ENCODE measurements at places on chromosomes 6 and 20.

DNA sequence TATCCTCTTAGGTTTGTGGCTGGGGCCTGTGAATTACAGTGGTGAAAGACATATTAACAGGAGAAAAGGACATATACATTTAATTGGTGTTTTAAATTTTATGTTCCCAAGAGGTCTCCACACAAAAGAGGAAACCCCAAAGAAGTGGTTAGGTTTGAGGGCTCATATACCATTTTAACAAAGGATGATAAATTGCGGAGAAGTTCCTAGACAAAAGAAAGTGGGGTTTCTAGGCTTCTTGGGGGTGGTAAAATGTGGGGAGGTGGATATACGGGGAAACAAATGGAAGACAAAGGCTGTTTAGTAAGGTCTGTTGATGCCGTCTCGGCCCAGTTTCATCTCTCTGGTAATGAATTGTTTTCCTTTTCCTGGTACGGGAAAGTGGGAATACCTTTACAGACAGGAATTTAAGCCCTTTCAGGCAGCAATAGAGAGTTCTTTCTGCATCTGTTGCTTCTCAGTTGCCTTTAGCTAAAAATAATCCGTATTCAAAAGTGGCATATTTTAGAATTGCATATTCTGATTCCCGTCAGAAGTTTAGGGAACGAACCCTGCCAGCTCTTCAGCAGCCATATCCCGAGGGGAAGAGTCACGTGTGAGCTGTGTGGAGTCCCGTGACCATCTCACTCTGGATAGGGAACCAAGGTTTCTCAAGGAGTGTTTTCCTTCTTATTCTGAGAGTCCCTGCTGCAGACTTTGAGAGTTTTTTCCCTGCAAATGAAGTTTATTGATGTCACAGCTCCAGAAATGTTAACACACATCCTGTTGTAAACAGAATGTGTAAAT is 104.4 kb downstream of the RPP40 start:
- DNase-seq = no peak

- DNase-seq = no peak
These were observed 48.1 kb downstream of the KCNS1 start for GRCh38 chr20:45052698-45053429.

DNA sequence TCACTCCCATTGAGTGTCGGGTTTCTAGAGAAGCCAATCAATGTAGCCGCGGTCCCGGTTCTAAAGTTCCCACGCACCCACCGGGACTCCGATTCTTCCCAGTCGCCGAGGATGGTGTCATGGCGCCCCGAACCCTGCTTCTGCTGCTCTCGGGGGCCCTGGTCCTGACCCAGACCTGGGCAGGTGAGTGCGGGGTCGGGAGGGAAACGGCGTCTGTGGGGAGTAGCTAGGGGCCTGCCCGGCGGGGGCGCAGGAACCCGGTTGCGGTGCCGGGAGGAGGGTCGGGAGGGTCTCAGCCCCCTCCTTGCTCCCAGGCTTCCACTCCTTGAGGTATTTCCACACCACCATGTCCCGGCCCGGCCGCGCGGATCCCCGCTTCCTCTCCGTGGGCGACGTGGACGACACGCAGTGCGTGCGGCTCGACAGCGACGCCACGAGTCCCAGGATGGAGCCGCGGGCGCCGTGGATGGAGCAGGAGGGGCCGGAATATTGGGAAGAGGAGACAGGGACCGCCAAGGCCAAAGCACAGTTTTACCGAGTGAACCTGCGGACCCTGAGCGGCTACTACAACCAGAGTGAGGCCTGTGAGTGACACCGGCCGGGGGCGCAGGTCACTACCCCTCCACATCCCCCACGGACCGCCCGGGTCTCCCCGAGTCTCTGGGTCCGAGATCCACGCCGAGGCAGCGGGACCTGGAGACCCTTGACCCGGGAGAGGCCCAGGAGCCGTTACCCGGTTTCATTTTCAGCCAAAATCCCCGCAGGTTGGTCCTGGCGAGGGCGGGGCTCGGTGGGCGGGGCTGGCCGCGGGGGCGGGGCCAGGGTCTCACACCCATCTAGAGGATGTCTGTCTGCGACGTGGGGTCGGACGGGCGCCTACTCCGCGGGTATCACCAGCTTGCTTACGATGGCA is 35.2 kb upstream of the HLA-G start:
- DNase-seq = peak; percentile 70

- DNase-seq = no peak
These were observed 146.2 kb downstream of the TBX18 start for GRCh38 chr6:84618046-84618752.

DNA sequence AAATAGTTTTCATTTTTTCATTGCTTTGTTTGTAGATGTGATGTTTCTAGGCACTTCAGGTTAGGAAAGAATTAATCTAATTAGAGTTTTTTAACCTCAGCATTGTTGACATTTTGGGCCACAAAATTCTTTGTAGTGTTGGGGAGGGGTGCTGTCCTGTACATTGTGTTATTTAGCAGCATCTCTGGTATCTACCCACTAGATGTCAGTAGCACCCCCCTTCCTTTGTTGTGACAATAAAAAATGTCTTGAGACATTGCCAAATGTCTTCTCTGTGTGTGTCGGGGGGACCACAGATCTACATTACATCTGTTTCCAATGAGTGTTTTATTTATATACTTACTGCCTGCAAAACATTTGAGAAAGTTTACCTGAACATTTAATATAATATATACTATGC is 45.6 kb downstream of the EYA4 start:
- DNase-seq = peak; percentile 54

DNA sequence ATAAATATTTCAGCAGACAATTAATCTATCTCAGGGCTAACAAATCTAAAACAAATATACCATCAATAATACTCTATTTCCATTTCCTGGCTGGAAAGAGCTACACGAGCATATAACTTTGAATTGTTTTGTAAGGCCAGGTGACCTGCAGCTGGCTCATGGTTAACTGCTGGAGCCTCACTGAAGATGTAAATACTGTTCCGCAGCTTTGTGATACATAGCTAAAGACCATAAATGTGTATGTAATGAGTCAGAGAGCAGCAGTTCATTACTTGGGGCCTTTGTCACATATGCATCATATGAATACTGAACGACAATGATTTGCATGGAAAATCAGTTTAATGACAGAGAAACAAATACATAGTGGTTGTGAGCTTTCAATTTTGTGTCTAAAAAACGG is 109.4 kb upstream of the CCN2 start:
- DNase-seq = no peak

- peak; percentile 61 for DNase-seq
These were observed 154.6 kb downstream of the RFPL4B start for GRCh38 chr6:112501705-112502104.

DNA sequence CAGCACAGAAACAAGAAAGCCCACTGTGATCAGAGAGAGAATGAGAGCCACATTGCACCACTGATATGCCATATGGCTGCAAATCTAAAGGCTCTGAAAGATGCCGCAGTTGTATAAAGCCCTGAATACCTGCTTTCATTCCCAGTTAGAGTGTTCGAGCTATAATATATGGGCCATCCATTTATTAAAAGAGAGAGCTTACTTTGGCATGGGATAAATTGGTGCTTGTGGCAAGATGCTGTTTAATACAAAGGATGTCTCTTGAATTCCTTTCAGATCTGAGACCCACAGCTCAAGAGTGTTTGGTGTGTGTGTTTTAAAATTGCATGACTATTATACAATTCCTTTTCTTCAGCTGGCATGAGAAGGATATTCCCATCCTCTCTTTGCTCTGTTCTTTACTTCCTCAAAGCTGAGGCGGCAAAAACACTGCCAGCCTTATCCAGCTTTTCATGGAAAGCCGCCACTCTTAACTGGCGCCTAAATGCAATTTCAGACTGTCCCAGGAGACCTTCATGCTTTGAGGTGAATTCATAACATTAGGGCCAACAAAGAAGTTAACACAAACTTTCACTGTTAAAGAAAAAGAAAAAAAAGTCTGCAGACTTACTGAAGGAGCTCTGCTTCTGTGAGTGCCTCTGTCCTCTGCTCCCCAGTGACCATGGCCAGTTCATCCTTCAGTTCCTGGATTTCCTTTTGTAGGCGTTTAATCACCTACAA is 147.6 kb downstream of the KIF6 start:
- DNase-seq = no peak

DNA sequence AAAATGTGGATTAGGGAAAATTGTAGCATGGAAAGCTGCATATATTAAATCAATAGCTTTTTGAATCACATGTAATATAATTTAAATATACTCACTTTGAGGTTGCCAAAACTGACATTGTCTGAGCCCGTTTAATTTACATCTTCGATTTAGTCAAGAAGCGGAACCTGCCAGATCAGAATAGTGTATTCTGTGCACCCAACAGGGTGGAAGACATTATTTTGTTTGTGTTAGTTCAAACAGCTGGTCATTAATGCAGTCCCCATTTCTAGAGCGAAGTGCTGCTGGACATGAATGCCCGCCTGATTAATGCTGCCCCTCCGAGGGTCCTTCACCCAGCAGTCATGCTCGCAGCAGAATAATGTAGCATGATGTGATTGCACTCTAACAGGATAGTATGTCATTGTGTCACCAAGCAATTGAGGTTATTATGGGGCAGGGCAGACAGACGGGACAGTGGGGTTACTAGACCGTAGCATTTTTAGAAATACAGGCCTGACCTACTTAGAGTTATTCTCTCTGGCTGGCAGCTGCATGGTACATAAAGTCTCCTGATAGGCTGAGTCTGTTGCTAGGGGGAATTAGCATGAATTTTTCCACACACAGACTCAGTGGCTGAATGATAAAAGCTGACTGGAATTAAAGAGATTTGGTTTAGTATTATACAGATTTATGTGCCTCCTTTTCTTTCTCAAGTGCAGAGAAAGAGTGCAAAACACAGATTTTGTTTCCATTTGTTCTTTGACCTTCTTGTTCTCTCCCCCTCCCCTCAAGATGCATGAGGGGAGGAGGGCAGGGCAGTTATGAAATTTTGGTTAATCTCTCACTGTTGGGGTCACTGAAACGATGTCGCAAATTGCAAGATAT is 147.1 kb downstream of the PRL start:
- DNase-seq = no peak

GRCh38 chr6:158058171-158058651 is 76.5 kb downstream of the SYNJ2 start:
- no peak for DNase-seq

DNA sequence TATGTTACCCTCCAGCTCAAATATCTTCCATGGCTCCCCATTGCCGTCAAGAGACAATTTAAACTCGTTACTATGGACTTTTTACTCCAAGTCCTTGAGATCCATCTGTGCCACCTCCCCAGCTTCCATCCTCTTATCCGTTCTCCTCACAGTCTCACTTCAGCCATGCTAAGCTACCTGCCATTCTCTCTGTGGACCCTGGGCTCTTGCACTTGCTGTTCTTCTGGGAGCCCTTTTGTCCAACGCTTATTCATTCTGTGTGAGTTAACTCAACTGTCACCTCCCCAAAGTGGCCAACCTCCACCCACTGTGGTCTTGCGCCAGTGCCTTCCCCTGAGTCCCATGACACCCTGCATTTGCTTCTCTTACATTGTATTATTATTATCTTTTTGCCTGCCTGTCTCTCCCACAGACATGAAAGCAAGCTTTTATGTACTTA is 132.4 kb downstream of the BCAS1 start:
- no peak for DNase-seq

DNA sequence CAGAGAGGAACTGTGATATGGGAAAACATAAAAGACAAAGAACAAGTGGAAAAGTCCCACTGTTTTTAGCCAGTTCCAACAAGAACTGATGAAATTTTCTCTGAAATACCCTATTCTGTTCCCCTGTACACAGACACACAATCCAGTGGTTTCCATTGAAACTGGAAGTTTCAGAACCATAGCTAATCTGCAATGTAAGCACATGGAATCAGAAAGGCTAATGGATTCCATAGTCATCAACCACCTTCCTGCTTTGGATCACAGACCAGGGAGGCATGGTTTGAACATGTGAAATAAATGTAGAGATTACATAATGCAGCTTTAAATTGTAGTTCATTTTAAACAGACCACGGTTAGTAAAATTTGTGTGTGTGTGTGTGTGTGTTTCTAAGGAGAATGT is 242.1 kb downstream of the GJA1 start:
- DNase-seq = no peak

DNA sequence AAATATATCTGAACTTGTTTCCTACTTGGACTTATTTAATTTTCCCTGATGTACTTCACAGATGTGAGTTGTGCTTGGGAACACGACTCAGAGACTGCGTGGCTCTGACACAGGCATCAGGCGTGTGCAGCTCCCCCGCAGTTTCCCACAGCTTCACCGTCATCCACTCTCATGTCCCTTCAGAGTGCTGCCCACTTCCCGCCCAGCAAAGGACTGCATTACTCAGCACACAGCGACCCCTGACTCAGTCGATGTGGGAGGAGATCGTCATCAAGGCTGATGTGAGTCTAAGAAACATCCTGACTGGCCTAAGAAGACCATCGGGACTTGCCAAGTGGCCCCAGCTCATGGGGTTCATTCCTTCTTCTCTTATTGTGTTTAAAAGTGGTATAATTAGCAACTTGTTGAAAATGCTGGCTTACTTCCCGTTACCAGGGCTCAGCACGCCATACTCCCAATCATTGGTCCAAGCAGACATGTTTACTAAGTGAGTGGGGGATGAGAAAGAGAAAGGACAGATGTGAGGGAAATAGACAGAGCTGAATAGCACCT is 539.4 kb upstream of the JARID2 start:
- no peak for DNase-seq

DNA sequence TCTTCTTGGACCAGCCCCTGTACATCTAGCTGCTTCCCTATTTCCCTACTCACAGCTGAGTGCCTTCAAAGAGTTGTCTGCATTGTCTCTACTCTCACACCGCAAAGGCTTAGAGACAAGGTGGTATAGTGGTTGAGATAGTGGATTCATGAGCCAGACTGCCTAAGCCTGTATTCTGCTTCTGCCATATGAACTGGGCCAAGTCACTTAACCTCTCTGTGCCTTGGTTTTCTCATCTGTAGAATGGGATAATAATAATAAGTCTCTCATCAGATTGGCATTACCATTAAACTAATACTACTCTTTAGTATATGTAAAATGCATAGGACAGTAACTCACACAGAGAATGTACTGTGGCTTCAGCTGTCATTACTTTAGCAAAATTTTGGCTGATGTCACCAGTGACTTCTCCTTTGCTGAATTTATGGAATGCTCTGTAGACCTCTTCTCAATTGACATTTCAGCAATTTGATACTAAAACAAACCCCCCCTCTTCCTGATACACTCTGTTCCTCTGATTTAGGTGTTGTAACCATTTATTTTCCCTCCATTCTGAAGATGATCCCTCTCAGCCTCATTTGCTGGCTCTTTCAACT is 156.1 kb downstream of the ADAT2 start:
- no peak for DNase-seq

GRCh38 chr20:17807651-17808050 is 107.9 kb downstream of the BANF2 start:
- peak; percentile 9 for DNase-seq

DNA sequence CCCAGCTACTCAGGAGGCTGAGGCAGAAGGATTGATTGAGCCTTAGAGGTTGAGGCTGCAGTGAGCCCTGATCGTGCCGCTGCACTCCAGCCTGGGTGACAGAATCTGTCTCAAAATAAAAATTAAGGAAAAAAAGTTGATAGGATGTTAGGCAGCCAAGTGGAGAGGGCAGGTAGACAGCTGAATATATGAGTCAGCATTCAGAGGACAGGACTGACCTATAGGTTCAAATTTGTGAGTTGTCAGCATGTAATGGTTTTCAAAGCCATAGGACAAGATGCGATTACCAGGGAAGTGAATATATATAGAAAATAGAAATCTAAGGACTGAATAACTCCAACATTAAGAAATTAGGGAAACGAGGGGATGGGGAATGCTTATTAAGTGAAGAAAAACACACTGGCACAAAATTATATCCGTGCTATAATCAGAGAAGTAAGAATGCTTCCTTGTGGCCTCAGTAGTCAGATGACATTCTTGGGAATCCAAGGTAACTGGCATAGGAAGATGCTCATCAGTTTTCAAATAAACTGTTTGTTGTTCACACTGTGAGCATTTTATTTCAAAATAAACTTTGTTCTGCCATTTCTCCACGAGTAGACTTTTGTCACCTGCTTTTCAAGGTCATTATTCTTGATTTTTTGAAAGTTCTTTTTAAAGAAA is 64.0 kb upstream of the VSTM2L start:
- DNase-seq = no peak

Measured in GM23338 (cell line).